Cortex of kidney (tissue), 1 donor: ENCODE measurements at places on chromosomes 2 and 18.

GRCh38 chr2:151974988-151975387 is 123.9 kb downstream of the CACNB4 start:
- DNase-seq, result no peak

- DNase-seq, result no peak
These were observed 80.8 kb upstream of the L3MBTL4 start for GRCh38 chr18:6495536-6495935.

- DNase-seq, result no peak
These were observed 472.9 kb upstream of the FSIP2 start for GRCh38 chr2:185265747-185266146.

GRCh38 chr2:155980941-155981560 is 351.5 kb downstream of the NR4A2 start:
- DNase-seq, result no peak

GRCh38 chr2:32572737-32573136 is 55.1 kb upstream of the TTC27 start:
- DNase-seq, result no peak

DNA sequence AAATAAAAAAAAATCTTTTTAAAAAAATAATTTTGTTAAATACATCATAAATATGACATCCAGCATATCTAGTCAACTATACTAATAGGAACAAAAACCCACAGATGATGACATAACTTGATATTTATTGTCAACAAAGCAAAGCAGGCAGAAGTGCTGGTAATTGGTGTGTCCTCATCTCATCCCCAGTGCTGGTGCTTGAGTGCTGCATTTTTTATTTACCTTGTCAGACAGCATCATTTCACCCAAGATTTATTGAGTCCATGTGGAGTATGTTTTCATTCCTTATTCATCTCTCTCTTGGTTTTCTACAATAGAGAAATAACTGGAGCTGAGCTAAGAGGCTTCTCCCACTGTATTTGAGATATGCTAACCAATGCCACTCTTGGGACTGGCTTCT is 191.6 kb upstream of the SLC14A2 start:
- DNase-seq, result no peak

- DNase-seq, result no peak
These were observed 102.3 kb upstream of the GULP1 start for GRCh38 chr2:188189356-188189755.

GRCh38 chr18:25284861-25285550 is 67.0 kb downstream of the ZNF521 start:
- no peak for DNase-seq
